ENCODE measurements at places on chromosomes 12 and 14.
A peak's percentile ranks its signal among the peaks of the same experiment; 100 is the strongest.

DNA sequence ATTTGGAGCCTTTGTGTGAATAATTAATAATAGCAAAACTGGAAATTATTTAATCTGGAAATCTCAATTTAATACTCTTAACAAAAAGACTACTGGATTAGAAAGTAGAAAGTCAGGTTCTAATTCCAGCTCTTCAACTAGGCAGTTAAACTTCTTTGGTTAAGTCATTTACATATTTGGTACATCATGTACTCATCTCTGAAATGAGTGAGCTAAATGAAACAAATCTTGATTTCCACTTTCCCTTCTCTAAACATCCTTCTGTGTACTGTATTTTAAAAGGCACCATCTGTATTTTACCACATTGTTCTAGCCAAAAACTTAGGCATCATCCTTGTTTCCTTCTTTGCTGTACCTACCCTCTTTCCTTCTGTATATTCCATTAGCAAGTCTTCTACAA, 26.9 kb downstream of the CRADD start:
- no peak for DNase-seq

- no peak for DNase-seq
Measured at GRCh38 chr12:84738481-84738972, 174.1 kb downstream of the SLC6A15 start.

DNA sequence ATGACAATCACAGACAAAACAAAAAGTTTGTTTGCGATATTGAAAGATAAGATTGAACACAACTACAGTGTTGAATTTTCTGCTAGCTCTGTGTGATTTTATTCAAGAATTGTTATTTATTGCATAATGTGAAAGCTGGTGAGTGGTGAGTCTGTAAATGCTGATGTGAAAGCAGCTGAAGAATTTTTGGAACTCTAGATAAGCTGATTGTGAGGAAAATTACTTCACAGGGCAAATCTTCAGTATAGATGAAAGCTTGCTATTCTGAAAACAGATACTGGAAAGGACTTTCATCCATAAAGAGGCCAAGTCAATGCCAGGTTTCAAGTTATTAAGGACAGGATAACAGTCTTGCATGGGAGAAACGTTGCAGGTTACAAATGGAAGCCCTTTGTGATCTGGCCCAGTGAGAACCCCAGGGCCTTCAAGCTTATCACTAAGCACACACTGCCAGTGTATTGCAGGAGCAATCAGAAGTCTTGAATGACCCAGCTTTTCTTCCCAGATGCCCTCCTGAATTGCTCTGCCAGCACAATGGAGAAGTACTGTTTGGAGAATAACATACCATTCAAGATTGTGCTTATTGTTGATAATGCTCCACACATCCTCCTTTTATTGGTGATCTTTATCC, 153.7 kb downstream of the PCNX1 start:
- no peak for DNase-seq

- no peak for DNase-seq
Measured at GRCh38 chr14:26599291-26599690, 1.5 kb upstream of the NOVA1 start.

GRCh38 chr12:14846876-14847580, 3.7 kb upstream of the ART4 start:
- no peak for DNase-seq

GRCh38 chr12:123006977-123007376, 26.5 kb downstream of the ARL6IP4 start:
- no peak for DNase-seq

- no peak for DNase-seq
Measured at GRCh38 chr14:76499399-76499798, 123.5 kb downstream of the ESRRB start.

DNA sequence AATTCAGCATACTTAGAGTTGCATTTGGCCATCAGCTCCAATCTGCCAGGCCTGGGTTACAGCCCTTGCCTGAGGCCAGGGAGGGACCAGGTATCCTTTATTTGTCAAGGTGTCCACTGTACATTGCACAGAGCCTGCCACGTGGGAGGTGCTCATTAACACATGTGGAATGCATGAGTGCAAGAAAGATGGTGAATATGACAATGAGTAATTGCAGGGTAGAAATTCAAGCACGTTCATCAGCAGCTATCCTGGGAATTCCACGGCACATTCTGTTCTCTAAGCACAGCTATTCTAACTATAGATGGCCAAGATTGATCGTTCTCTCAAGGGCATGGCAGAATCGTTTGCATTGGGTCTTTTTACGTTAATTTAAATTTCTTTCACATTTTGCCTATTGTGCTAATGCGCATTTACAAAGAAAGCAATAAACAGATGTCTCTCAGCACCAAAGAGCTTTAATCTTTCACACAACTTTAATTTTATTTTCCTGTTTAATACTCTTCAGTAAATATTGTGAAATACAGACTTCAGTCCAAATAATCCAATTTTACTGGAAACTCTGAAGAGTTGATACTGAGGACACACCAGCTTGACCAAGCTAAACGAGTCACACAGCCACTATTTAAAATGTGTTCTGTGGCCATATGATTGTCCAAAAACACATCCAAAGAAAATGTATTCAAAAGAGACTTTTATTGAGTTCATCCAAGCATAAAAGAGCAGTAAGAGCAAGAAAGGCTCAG, 1025.7 kb upstream of the TMEM132C start:
- no peak for DNase-seq

DNA sequence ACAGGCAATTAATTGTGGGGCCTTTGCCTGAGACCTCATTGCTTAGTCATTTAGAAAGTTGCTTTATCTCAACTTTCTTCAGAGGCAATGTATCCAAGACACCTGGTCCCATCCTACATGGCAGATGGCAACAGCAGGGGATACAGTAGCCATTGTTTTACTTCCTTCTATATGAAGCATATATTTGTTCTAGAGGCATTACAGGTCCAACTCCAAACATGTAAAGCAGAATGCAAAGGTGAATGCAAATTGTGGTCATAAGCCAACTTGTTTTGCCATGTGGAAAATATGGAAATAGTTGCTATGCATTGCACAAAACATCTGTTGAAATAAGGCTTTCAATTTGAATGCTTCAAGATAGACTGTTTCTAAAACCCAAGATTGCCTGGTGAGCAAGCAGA, 109.8 kb upstream of the BCAT1 start:
- no peak for DNase-seq

GRCh38 chr14:19917243-19917642, 3.2 kb upstream of the OR4K5 start:
- no peak for DNase-seq

GRCh38 chr12:40232602-40233001, 7.8 kb downstream of the LRRK2 start:
- DNase-seq, result no peak

DNA sequence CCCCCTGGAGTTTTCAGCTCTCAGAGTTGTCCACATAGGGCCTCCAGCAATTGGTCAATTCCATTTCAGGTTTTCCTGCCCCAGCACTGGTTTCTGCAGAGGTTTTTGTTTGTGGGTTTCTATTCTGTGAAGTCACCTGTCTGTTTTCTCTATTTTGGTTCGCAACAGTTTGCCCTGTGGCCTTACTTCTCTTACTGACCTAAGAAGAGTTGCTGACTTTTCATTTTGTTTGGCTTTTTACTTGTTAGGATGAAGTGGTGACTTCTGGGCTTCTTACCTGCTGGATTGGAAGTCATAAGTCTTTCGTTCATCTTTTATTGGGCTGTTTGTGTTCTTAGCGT, 196.4 kb upstream of the PARP11 start:
- DNase-seq, result no peak

DNA sequence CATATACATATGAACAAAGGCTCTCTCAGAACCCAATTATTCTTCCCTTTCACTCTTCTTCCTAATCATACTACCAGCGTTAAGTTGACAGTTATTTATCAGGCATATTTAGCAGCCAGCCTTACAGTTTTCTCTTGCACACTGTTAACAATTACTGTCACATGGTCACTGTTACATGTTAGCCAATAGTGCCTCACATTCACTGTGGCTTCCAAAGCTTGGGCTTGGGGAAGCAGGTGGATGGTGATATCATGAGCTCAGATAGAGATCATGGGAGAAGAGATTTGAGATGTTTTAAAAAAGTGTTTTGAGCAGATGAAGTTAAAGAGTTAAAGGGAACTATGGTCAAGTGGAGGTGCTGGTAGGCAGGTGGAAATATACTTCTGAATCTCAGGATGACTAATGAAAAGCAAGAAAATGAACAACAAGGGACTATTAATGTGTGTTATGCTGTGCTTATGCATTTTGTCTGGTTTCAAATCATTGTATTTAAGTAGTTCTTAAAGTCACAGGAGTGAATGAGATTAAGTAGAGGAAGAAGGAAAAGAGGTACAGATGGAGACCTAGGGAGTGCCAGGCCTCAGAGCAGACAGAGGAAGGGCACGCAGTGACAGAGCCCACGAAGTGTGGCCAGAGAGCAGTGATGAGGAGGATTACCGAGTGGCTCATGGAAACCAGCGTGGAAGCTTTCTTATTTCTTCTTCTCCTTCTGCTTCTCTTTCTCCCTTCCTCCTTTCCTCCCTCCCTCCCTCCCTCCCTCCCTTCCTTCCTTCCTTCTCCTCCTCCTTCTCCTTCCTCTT, 39.6 kb downstream of the BICD1 start:
- DNase-seq, result no peak

- no peak for DNase-seq
Measured at GRCh38 chr14:95227279-95227860, 70.0 kb upstream of the DICER1 start.

DNA sequence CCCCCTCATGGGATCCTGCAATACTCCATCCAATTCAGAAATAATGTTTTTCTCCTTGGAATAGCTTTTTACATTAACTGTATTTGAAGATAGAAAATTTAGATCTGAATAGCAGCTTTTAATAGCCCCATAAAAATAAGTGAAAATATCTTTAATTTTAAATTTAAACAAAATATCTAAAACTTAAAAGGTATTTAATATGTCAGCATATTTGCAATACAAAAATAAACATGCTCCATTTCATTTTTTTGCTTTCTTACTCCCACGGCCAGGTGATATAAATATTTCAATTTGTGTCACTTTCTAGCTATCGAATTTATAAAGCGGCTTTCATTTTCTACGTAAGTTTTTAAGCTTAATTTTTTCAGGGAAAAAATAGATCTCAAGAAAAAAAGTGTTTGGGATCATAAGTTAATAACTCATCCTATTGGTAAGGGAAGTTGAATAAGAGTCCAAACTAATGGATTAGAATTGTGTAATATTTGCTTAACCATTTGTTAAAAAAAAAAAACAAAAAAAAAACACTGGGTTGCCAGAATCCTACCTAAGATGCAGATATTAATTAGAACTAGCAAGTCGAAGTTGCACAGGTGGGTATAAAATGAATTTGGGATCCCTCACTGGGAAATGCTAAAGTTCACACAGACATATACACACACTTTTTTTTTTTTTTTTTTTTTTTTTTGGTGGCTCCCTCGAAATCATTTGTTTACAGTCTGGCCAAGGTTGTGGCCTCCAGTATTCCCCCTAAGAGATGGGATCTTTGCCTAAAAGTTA, 47.6 kb downstream of the PPP2R5C start:
- no peak for DNase-seq

GRCh38 chr12:79964100-79964627, 29.3 kb upstream of the PPP1R12A start:
- DNase-seq, result no peak

- no peak for DNase-seq
Measured at GRCh38 chr14:20469890-20470602, 840 bp downstream of the PNP start.

DNA sequence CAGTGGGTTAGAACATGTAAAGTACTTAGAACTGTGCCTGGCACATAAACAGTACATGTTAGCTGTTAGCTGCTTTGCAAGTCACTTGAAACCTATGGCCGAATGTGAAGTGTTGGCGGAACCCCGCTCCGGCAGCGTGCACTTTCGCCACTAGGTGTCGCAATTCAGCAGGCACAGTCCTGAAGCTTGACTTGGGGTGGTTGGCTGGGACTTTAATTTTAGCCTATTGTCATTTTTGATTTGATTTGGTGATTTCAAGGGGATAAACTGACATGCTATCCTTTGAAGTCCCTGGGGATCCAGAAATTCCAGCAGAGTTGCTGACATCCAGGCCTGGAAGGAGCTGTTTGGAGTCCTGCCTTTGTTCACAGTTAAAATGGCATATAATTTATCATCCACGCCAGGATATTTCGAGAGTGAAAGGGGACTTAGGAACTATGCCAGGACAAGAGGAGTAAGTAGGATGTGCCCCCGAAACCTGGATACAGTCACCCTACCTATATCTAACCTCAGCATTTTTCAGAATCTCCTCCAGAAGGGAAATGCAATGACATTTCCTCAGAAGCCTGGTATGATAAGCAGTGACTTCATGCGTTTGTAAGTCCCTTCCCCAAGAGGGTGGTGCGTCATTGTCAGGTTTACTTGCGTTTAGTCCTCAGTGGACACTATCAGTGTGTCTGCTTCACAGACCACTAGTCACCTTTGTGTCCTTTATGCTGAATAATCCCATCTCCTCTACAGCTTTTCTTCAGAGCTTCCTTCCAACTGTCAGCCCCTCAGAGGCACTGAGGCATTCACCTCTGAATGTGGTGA, 3.5 kb upstream of the TSPAN9 start:
- peak; percentile 65 for DNase-seq

DNA sequence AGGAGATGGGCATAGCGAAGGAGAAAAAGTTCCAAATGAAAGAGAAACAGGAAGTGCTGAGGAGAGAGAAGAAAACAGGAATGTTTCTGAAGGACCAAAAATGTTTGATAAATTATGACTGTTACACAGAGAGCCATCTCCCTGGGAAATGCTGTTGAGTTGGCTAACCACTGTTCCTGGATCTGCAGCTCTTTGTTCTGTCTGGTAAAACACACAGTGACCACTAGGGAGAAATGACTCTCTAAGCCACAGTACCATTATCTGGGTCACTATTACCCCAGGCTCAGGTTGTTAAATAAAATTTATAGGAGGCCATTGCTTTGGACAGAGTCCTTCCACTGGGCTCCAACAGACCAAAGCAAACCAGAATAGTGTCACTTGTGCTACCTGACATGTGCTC, 219.3 kb downstream of the CRADD start:
- no peak for DNase-seq

DNA sequence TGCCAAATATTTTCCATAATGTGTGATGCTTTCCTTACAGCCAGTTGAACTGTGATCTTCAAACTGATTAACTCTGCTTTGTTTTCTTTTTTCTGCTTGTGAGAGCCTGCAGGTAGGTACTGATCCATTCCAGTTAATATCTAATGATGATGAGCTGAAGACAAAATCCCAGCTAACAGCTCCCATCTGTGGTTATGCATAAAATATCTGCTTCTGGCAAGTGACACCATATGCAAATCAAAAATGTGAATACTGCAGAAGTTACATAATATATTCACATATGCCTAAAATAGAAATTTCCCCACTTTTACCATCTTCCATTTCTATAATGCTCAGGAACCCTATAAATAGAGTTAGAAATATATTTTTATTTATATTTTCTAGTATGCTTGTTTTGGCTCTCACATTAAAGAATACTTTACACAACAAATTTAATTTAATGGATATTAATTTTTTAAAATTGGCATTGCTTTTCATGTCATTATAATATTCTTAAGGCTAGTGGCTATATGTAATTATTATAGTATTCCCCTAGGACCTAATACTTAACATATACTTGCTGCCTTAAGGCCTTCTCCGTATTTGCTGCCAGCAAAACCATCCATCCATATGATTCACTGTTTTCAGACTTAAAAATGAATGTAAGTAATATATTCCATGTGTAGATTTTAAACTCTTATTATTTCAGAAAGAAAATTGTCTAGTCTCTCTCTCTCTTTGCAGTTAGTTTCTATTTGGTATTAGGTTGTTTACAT, 83.8 kb downstream of the CCER1 start:
- DNase-seq, result no peak
